ENCODE measurements at places on chromosomes 11 and 22.

DNA sequence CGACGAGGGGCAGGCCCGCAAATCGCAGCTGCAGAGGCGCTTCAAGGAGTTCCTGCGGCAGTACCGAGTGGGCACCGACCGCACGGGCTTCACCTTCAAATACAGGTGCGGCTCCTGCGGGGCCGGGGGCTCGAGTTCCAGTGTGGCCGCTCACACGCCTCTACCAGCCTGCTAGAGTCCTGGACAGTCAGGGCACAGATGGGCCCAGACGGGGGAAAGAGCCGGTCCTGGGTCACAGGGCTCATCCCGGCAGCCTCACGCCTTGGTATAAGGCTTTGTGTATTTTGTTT, 506 bp downstream of the MCM5 start:
- peak; percentile 31 for DNase-seq

DNA sequence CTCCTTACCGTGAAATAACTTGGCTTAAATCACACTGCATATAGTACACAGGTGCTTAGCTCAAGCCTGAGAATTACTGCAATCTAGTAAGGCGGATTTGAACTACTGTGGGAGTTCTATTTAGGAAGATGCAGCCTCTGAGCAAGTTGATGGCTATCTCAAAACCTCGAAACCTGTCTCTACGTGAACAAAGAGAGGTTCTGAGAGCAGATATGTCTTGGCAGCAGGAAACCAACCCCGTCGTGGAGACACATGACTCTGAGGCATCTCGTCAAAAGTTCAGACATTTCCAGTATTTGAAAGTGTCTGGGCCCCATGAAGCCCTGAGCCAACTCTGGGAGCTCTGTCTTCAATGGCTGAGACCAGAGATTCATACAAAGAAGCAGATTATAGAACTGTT, 5.9 kb downstream of the ZNF215 start:
- DNase-seq, result no peak

- DNase-seq, result peak; percentile 27
Observed at GRCh38 chr11:6655790-6656583, at the start of gene DCHS1. DCHS1 (minus strand) TSS chr11:6655809; CDS start chr11:6641613, 14,196 bp downstream.

- DNase-seq, result no peak
Observed at GRCh38 chr11:111444040-111444439, 65.0 kb upstream of the POU2AF1 start.

DNA sequence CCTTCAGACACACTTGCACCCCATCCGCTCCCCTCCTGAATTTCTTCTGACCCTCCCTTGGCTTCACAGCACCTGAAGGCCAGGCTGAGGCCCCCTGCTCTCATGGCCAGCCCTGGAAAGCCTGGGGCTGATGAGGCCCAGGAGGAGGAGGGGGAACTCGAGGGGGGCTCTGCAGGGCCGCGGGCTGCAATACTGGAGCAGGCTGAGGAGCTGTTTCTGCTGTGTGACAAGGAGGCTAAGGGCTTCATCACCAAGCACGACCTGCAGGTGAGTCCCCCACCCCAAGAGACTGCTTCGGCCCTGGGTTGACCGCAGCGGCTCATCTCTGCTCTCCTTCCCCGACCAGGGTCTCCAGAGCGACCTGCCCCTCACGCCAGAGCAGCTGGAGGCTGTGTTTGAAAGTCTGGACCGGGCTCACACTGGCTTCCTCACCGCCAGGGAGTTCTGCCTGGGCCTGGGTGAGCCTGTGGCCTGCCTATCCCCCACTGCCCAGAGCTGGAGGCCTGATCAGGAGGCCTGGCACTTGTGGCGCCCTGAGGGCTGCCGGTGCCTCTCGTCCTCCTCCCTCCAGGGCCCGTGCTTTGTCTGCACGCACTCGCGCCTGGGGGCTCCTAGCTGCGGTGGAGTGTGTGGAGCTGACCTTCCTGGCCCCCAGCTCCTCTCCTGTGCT, 922 bp downstream of the CRACR2B start:
- no peak for DNase-seq

DNA sequence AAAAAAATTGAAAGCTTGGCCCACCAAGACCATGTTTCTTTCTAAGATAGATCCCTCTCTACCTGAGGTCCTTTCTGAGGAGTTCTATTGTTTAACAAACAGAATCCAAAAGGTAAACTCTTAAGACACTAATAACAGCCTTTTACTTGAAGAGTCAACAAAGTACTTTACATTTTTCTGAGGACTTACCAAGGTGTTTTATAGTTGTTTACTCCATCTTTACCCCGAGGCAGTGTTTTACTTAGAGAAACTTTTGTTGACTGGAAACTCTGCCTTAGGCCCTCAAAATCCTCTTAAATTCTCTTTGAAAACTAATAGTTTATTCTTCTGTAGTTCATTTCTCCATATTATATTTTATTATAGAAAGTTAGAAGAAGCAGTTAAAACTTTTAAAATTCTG, 49.7 kb upstream of the NOX4 start:
- no peak for DNase-seq

DNA sequence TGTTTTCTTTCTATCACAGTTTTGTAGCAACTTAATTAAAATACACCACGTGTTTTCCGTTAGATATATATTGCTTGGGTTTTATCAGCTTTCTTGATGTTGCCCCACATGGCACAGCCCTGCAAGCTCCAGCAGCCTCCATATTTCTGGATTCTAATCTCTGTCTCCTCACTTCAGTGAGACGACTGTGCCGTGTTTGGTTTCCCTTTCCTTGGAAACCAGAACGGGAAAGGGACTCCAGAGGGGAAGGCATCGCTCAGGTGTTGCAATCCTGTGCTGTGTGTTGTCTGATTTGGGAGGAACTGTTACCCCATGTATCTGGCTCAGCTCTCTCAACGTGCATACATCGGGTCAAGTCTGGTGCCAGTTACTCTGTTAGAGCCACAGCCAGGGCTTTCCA, 464.2 kb upstream of the B3GAT1 start:
- DNase-seq, result no peak

- DNase-seq, result no peak
Observed at GRCh38 chr11:31972623-31973022, 118.3 kb upstream of the RCN1 start.

- no peak for DNase-seq
Observed at GRCh38 chr11:102410382-102410784, 42.2 kb downstream of the TMEM123 start.

GRCh38 chr11:16979703-16980622, 34.3 kb downstream of the PLEKHA7 start:
- no peak for DNase-seq

DNA sequence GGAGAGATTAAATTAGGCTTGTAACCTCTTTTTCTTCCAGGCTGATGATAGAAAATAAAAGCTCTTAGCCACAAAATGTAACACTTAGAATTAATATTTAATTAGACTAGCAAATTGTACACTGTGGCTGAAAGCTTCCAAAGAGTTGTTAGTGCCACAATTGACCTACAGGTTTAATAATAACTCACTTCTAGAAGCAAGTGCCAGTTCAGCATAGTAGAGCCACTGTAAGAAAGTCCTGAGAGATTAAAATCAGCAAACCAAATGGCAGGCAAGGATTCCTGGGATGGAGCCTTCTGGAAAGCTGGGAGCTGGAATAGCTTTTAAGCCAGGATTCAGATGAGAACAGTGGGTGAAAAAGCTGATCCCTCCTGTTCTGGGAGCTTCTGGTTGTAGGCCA, 131.0 kb downstream of the ELP4 start:
- DNase-seq, result no peak

GRCh38 chr11:95915051-95915450, 8.9 kb downstream of the MTMR2 start:
- no peak for DNase-seq
